Activated T-cell treated with anti-CD3 and anti-CD28 coated beads, Interleukin-2, amount 50 U/mL, for 1 hour (primary cell): ENCODE measurements at places on chromosomes 5 and 9.

- no peak for DNase-seq
Measured at GRCh38 chr5:170747851-170748250, 35.7 kb upstream of the GABRP start.

DNA sequence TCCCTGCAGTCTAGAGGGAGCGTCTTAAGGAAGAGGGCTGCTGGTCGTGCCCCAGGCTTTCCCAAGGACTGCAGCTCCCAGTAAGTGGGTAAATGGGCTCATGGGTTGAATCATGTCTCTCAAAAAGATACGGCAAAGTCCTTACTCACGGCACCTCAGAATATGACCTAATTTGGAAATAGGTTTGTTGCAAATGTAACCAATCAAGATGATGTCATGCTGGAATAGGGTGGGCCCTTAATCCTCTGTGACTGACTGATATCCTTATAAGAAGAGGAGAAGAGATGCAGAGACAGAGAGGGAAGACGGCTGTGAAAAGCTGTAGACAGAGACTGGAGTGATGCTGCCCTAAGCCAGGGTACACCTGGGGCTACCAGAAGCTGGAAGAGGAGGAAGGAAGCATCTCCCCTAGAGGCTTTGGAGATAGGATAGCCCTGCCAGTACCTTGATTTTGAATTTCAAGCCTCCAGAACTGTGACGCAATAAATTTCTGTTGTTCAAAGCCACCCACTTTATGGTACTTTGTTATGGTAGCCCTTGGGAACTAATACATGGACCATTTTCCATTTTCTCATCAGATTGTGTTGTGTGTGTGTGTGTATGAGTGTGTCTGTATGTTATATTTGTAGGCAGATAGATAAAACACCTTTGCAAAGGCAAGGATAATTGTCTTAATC is 15.0 kb downstream of the GALNT10 start:
- no peak for DNase-seq

GRCh38 chr5:130502702-130503101 is 598.4 kb downstream of the CHSY3 start:
- no peak for DNase-seq

- no peak for DNase-seq
Measured at GRCh38 chr5:35236770-35237169, 6.5 kb upstream of the PRLR start.

DNA sequence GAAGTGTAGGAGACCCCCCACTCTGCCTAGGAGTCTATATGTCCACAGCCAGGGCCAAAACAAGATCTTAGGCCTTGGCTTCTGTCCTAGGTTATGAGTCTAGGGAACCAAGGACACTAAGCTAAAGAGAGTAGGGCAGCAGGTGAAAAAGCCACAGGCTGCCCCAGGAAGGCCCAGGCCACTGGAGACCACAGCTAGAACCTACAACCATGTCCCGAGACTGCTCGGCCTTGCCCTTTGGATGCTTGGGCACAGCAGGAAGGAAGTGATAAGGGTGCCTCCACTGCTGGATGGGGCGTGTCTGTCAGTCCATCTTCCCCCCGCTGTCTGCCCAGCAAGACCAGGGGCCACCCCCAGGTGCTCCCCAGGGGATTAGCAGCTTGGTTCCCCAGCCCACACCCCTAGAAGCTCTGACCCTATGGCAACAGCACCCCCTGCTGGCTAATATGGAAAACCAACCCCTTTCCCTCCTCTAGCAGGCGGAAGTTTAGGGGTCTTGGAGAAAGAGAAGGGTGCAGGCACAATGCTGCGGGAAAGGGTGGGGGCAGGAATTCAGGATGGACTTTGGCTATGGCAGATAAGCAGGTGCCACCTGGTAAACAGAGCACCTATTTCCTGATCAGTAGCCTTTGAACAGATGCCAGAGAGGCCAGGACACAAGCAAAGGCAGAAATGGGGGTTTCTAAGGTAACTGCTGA is 10.5 kb upstream of the IRF1 start:
- peak; percentile 74 for DNase-seq

- no peak for DNase-seq
Measured at GRCh38 chr5:64149268-64149667, 16.4 kb upstream of the RNF180 start.

DNA sequence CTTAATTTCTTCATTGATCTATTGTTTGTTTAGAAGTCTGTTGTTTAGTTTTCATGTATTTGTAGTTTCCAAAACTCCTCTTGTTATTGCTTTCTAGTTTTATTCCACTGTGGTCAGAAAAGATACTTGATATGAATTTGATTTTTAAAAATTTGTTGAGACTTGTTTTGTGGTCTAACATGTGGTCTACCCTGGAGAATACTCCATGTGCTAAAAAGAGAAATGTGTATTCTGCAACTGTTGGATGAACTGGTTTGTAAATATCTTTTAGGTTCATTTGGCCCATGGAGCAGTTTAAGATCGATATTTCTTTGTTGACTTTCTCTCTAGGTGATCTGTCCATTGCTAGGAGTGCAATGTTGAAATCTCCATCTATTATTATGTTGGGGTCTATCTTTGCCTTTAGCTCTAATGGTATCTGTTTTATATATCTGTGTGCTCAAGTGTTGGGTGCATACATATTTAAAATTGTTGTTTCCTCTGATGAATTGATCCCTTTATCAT is 150.6 kb upstream of the ATP10B start:
- no peak for DNase-seq

GRCh38 chr5:67190861-67191260 is 5.7 kb downstream of the CD180 start:
- DNase-seq, result no peak

DNA sequence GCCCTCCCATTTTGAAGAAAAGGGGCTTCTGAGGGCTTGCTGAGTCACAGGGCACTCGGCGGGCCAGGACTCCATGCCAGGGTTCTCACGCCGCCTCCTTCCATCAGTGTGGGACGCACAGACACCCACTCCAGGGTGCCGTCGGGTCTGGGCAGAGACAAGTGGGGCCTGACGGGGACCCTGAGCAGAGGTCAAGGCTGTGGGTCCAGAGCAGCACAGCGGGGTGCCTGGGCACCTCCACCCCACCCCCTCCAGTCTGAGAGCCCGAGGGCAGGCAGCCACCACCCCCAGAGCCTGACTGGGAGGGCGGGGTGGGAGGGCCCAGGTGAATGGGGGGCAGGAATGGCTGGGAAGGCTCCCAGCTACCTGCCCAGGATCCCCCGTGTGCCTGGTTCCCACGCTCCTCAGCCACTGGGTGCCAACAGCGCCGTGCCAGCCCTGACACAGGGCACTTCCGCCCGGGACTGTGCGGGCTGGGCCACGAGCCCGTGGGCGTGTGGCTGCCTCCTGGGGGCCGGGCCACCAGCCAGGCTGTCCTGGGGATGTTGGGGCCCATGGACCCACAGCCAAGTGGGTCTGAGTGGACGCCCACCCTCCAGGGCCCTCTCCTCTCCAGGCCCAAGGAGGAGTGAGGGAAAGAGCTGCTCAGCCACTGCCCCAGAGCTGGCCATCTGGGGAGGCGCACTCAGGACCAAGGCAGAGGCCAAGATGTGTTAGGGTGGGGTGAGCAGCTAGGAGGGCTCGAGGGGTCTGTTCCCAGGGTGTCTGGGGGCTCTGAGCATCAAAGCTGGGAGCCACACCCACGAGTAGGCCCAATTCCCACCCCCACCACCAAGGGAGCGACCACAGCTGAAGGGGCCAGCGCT is 10.1 kb upstream of the NRARP start:
- DNase-seq, result peak; percentile 16

DNA sequence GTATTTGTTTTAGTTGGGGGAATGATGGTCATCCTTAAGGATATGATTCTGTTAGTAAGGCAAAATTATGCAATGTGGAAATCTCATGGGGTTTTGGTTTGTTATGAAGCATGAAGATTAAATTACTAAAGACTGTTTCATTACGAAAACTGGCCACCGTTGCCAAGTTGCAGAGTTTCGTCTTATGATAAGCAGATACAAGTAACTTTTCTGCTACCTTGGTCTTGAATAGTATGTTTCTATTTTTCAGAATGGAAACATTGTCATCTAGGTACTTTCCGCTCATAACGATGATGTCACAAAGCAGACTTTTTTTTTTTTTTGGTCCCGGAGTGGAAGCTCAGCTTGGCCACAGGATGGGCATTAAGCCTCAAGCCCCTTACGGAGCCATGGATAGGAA is 4.2 kb downstream of the CCNI2 start:
- DNase-seq, result no peak

DNA sequence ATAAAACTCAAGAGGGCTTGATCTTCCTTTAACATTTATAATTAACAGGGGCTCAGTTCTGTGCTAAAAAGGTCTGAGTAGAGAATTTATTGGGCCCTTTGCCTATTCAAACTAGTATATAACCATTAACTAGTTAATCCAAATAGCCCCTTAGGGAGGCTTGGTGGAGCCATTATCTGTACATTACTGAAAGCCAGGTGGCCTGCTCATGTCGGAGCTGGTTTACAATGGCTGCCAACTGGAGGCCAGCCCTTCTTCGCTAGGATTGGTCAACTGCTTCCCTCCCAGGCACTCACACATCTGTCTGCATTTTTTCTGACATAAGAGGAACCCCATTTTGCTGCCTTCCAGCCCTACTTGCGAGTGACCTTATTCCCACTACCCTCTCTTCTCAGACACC is 30.4 kb upstream of the NDFIP1 start:
- no peak for DNase-seq

- DNase-seq, result no peak
Measured at GRCh38 chr9:96487949-96488348, 38.0 kb downstream of the HABP4 start.

DNA sequence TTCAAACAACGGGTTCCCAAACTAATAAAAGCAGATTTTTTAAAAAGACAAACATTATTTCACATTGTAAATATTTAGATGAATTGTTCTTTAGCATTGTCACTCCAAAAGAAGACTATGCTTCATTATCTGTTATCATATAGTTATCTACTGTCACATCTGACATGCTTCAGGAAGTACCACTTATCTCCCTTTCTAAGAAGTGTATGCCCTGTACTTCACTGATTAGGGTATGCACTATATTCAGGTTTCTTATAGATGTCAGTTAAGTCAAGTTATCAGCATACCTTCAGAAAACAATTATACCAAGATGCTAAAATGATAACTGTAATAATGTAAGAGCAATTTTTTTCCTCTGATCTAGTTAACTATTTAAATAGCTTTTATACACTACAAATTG is 40.4 kb downstream of the LMBRD2 start:
- DNase-seq, result no peak

DNA sequence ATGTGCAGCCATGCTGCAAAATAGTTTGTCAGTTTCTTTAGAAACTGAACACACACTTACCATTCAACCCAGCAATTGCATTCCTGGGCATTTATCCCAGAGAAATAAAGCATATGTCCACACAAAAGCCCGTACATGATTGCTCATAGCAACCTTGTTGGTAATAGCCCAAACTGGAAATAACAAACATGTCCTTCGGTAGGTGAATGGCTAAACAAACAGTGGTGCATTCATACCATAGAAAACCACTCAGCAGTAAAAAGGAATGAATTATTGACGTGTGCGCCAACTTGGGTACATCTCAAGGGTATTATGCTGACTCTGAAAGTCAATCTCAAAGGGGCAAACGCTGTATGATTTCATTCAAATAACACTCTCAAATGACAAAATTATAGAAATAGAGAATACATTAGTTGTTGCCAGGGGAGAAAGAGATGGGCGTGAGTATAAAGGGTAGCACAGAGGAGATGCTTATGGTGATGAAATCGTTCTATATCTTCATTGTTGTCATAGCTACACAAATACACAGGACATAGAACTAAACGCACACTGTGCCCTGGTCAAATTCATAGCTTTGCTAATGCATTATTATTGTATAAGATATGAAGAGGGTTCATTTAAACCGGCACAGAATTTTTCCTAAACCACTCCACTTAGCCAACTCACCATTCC is 58.2 kb downstream of the DRD1 start:
- no peak for DNase-seq

- no peak for DNase-seq
Measured at GRCh38 chr9:26471261-26471660, 421.3 kb downstream of the CAAP1 start.

GRCh38 chr5:60722416-60722815 is 22.4 kb upstream of the DEPDC1B start:
- no peak for DNase-seq

GRCh38 chr5:140248414-140248813 is 54.5 kb downstream of the PFDN1 start:
- no peak for DNase-seq

DNA sequence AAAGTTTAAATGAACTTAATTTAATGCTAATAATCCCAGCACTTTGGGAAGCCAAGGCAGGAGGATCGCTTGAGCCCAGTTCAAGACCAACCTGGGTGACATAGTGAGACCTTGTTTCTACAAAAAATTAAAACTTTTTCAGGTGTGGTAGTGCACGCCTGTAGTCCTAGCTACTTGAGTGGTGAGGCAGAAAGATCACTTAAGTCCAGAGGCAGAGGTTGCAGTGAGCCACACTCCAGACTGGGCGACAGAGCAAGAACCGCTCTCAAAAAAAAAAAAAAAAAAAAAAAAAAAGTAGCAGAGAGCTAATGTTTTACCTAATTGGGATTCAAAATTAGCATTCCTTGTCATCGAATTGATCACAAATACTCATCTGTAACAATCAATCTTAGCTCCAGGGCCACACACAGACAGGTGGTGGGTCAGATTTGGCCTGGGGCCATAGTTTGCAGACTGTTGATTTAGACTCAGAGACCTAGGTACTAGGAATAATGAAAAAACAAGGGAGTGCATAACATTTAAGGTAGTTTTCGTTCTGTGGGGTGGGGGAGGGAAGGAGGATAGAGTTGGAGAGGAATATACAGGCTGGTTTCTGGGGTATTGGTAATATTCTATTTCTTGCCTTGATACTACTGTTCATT is 21.4 kb downstream of the HSDL2 start:
- no peak for DNase-seq

GRCh38 chr5:67283275-67283987 is 86.8 kb upstream of the CD180 start:
- DNase-seq, result no peak

DNA sequence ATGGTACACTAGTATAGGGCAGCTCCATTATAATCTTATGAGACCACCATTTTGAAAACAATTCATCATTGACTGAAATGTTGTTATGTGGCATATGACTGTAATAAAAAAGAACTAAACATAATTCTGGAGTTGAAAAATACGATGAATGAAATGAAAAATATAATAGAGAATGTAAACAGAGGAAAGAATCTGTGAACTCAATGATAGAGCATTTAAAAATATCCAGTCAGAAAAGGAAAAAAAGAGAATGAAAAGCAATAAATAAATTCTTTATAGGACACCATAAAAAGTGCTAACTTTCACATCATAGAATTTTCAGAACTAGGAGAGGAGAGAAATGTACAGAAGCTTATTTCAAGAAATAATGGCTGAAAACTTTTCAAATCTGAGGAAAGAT is 17.6 kb upstream of the VCAN start:
- no peak for DNase-seq

DNA sequence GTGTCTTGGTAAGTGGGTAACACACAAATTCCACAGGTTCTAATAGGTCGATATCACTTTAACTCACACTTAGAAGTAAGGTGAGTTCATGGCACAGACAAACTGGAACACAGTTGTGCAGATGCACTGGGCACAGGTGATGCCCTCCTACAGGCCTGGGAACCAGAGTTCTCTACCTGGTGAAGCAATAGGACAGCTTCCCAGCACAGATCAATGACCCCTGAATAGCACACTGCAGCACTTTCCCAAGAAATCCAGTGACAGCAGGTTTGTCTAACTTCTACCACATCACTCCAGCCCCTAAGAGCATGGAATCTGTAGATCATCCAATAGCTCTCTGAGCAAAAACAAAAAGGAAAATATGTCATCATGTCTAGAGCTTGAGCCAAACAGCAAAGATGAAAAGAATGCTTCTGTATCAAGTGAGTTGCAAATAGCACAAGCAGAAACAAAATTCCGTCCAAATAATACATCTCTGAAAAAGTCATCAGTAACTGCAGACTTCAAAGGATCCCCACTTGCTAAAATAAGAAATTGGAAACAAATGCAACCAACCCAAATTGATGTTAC is 33.5 kb downstream of the MOCS2 start:
- DNase-seq, result no peak
